ENCODE measurements at places on chromosomes 6 and 20. TPM values are rescaled to one million over a fixed set of nuclear protein-coding genes. Genes with fewer than 3 reads are reported as not detected.

DNA sequence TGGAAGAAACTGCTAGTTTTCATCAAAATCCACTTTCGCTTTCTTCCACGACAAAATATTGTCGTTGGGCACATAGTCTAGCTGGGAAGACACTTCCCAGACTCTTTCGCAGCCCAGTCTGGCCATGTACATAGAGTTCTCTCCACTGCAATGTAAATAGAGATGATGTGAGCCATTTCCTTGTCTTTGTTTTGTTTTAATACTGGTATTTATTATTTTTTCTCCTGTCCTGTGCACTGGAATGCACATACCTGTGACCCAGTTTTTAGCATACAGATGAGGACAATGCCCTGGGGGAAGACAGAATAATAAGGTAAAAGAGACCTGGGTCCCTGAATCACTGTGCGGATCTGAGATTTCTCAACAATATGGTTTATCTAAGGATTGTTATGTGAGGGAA is 149.5 kb upstream of the BMP5 start:
- DNase-seq = no peak

DNA sequence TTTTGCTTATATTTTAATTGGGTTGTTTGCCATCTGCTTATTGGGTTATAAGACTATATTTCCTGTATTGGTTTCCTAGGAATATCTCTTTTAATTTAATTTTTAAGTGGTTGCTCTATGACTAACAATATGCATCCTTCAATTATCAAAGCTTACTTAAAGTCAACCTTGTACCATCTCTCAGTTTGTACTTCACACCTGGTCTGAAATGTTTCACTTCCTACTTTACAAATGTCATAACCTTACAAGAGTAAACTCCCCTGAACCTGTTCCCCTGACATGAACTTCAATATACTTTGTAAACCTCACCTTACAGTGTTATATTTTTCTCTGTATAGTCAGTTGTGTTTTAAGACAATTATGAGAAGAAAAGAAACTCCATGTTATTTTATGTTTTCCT is 35.8 kb downstream of the PAX1 start:
- no peak for DNase-seq

- DNase-seq = no peak
Observed at GRCh38 chr6:71967436-71967835, 81.1 kb downstream of the RIMS1 start.

- no peak for DNase-seq
Observed at GRCh38 chr6:134589512-134589911, 271.6 kb upstream of the SGK1 start.

Gene SNPH
- 2.4 TPM for total RNA-seq

- no peak for DNase-seq
Observed at GRCh38 chr6:90175627-90176538, 120.8 kb downstream of the BACH2 start.

DNA sequence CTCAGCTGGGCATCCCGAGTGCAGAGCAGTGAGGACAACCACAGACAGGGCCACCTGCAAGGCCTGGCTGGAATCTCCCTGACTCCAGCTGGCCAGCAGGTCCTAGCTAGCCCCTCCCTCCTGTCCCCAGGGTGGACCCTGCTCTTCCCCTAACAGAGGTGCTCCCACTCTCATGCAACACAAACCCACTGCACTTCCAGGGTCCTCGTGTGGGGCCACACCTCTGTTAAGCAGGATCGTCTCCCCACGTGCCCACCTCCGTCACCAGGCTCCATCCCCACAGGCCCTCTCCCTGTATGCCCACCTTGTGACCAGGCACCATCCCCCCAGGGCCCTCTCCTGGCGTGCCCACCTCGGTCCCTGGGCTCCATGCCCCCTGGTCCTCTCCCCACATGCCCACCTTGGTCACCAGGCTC is 17.3 kb downstream of the TAF4 start:
- no peak for DNase-seq

GRCh38 chr6:112735129-112735528 is 388.0 kb downstream of the RFPL4B start:
- no peak for DNase-seq

DNA sequence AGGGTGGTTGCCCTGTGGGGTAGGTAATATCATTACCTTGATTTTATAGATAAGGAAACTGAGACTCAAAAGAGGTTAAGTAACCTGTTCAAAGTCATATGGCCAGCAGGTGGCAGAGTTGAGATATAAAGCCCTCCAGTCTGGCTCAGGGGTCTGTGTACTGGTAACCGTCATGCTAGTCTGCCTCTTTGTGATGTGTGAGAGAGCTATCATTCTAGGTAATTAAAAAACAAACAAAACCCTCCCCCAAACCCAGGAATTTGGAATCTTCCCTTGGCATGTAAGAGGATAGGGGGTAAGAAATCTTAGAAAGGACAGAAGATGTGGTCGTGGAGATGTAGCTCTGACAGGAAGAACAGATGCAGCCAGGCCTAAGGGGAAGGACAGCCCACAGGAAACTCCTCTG is 206.0 kb downstream of the CDC5L start:
- DNase-seq = peak; percentile 28

DNA sequence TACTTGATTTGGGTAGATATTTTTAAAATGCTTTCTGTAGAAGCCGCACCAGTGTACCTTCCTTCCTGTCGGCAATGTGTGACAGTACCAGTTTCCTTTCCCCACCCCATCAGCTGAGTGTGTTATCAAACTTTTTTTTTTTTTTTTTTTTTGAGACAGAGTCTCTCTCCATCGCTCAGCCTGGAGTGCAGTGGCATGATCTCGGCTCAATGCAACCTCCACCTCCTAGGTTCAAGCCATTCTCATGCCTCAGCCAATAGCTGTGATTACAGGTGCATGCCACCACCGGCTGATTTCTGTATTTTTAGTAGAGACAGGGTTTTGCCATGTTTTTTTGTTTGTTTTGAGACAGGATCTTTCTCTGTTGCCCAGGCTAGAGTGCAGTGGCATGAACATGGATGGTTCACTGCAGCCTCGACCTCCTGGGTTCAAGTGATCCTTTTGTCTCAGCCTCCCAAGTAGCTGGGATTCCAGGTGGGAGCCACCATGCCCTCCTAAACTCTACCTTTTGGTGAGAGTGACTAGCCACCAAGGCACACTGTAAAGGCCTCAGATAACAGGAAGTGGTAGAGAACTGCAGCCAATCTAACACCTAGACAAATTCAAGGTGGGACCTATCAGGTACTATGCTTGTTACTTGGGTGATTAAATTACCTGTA is 26.5 kb upstream of the ZBTB22 start:
- no peak for DNase-seq

DNA sequence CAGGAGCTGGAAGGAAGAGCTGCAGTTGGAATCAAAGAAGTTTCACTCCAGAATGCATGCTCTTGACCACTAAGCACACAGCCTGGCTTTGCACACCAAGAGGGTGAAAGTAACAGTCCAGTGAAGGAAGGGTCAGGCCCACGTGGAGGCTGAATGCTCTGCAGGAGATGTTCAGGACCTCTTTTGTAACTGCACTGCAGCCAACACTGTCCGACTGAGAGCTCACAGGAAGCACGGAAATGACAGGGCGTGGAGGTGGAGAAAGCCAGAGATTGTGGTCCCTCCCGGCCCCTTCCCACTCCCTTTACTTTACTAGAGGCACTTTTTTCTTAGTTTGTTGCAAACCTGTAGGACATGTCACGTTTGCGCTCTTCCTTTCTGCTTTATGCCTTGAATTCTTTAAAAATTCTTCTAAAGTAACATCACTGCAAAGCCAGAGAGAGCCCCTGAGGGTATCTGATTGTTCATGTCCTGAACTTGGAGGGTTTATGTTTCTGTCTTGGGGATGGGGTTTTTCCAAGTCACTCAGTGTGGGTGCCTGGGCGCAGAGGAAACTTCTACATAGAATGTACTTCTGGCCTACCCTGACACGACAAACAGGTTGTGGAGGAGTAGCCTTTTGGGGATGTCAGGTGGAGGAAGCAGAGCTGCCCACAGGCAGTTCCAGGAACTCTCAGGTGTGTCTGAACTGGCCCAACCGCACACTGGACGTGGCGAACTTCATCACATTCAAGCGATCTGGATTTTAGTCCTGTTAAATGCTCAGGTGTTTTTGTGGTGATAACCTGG is 40.9 kb downstream of the JAG1 start:
- no peak for DNase-seq

DNA sequence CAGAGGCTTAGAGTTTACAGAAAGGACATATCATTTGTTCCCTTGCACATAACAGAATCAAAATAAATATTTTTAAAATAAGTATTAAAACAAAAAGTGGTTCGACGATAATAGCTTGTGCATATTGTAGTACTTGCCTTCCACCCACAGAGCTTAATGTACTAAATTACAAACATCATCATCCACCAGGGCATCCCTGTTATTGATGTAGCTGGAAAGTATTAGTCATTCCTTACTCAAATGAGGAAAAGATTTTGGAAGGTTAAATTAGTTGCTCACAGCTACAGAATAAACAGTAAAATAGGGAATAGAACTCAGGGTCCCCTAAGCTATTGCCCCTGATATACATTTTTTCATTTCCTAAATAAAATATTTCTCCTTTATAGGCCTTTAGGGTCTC is 150.3 kb downstream of the PTPRK start:
- no peak for DNase-seq

DNA sequence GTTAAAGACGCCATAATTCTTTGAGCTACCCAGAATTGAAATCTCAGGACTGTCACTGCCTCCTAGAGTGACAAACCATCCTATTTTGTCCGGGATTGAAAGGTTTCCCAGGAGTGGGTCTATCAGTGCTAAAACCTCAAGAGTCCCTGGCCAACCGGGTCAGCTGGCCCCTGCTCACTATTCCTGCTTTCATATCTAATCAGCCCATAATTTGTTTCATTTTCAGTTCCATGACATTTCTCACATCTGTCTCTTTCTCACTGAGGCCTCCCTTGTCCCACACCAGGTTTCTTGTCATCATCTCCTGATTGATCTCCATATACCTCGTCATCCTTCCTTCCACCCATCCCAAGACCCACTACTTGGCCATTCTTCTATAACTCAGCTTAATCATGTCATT is 98.2 kb downstream of the SLC35B3 start:
- DNase-seq = no peak

Gene RBM24
- 1.8 TPM for total RNA-seq

GRCh38 chr20:53938739-53939138 is 131.7 kb downstream of the BCAS1 start:
- DNase-seq = no peak

Gene MUCL3
- not detected for total RNA-seq

DNA sequence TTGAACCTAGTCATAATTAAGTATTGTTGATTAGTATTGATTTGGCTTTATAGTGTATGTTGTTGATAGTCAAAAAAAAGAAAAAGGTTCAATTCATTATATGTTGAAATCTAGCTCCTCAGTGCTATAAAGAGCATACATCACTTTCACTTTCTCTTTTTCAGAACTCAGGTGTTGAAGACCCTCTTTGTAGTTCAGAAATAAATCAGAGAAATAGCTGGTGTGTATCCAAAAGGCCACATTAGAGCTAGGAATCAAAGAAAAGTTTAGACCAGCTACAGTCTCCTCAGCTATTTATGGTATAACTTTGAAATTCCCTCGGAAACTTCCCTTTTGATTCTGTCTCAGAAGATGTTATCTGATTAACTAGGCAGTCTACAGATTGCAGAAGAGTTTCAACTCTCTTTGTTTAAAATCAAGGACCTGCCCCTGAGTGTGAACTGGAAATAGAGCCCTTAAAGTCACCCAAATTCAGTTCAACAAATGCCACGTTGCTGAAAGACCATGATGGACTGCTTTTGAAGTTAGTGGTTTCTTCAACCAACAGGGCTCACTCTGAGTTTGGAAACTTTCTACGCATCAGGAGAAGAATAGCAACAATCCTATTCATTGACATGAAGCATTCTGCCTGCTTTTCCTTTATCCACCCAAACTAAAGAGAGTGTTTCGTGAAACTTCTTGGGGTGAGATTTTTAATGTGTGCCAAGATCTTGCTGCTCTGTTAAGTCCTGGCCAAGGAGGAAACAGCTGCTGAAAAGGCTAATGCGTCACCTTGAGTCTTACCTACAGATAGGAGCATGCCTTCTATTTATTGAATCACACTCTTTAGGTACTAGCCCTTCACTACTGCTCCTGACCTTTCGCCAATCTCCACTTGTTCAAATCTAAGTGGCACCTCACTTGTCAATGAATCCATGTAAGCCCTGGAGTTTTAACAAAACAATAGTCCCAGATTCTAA is 111.7 kb downstream of the TNFRSF21 start:
- no peak for DNase-seq

DNA sequence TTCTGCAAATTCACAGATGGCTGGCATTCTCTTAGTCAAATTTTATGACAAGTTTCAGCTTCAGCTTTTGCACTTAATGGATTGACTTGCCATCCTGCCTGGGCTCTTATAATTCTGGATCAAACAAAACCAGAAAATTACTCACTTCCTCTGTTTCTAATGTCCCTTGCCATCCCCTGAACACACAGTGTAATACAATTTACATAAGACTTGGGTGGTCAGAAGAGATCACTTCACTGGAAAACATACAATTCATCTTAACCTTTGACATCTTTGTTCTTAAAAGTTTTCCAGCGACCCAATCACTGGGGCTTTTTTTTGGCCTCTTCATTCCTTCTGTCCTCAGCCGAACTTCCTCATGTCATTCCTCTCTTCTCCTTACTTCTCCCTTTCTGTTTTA is 199.0 kb downstream of the ARHGAP18 start:
- DNase-seq = no peak

DNA sequence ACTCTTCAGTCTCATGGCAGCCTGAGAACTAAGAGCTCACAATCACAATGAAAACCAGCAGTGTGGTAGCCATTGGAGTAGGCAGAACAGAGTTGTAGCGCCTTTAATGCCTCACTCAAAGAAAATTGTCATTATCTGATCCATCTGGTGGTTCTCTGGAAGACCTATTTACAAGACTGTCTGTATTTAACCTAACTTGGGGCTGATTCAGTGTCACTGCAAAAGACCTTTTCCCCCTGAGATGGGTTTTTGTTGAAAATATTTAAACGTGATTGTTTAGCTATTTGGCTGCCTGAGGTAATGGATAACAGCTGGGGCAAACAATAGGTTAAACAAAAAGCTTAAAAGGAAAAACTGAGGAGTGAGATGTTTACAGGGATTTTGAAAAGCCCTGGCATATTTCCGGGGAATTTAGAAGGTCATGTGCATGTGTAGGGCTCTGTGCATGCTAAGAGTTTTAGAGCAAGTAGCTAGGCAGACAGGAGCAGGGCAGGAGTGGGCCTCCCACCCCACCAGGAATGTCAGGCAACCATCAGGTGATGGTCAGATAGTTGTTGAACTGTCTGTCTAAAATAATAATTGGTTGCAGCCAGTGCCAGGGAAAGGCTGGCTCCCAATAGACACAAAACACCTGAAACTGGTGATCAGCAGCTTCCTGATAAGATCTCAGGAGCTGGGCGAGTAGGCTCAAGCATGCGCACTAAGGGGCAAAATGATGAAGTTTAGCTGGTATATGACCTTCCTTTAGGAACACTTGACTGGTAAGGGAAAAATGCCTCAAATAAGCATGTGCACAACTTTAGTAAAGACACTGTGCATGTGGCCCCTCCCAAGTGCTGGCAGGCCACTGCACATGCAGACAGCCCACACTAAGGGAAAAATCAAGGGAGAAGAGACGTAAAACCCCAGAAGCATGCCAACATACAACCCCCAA is 70.8 kb upstream of the AKIRIN2 start:
- no peak for DNase-seq

DNA sequence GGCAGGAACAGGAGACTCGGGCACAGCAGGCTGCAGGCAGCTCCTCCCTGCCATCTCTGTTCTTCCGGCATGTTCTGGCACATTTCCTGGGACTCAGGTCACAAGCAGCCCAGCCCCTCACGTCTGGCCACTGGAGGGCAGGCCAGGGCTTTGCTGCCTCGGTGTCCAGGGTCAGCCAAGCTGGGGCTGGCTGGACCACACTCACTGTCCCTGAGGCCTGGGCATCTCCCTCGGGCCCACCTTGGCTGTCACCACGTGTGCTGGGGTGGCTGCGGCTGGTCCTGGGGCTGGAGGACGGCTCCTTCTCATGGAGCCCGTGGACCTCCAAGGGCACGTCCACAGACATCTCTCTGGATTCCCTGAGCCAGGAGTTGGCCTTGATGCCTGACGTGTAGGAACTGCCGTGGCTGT is 18.5 kb downstream of the FRMD1 start:
- DNase-seq = peak; percentile 55
